H54 (cell line): ENCODE measurements at places on chromosomes 1 and 21.

- DNase-seq: no peak
Observed at GRCh38 chr1:10540277-10541005, 65.7 kb downstream of the PEX14 start.

GRCh38 chr1:2343023-2343935, 48.1 kb downstream of the MORN1 start:
- DNase-seq: no peak

DNA sequence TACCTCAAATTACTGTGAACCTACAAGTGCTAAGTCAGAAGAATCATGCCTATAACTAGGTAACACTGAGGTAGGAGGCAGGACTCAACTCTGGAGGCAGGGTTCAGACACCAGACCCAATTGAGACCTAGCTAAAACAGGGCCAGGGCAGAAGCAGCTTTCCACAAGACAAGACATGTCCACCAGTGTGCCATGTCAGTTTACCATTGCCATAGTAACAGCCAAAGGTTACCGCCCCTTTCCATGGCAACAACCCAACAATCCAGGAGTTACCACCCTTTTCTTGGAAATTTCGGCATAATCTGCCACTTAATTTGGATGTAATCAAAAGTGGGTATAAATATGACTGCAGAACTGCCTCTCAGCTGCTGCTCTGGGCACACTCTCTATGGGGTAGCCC, 432.3 kb downstream of the DPYD start:
- DNase-seq: no peak

DNA sequence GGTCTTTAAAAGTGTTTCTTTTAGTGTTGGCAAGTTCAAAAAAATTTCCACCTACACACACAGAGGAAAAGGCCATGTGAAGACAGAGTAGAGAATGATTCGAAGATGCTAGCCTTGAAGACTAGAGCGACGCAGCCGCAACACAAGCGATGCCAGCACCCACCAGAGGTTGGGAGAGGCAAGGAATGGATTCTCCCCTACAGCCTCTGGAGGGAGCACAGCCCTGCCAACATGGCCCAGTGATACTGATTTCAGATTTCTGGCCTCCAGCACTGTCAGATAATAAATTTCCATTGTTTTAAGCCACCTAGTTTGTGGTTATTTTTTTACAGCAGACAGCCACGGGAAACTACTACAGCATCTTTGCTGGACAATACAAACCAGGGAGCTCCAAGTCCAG, 6.9 kb upstream of the ADAR start:
- no peak for DNase-seq

GRCh38 chr21:41318218-41318617, 1.6 kb downstream of the FAM3B start:
- DNase-seq: no peak

- DNase-seq: peak; percentile 57
Observed at GRCh38 chr21:43600642-43601402, 58.5 kb downstream of the HSF2BP start.

- DNase-seq: no peak
Observed at GRCh38 chr1:48794816-48795215, 18.1 kb upstream of the BEND5 start.

- DNase-seq: no peak
Observed at GRCh38 chr1:17629460-17629859, 90.0 kb downstream of the ARHGEF10L start.

GRCh38 chr21:46361176-46361575, 37.2 kb downstream of the PCNT start:
- DNase-seq: no peak

DNA sequence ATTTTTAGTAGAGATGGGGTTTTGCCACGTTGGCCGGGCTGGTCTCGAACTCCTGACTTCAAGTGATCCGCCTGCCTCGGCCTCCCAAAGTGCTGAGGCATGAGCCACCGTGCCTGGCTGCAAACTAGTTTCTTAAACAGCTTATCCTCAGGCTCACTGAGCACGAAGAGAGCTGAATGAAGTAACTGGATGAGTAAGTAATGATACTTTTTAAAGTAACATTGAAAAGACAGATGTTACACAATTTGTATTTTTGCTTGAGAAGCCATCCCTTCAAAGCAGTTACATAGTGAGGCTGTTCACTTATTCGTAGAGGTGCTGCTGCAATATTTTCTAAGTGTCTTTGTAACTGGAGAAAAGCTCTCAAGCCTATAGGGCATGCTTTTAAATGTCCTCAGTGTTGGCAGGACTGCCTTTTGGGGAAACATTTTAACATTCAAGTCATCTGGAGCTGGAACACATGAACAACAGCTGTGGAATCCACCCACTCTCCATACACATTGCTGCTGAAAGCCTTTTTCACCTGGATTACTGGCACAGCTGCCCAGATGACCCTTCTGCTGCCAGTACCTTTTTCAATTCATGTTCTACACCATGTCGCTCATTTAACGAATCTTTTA, 2.7 kb upstream of the YBX1 start:
- DNase-seq: no peak

DNA sequence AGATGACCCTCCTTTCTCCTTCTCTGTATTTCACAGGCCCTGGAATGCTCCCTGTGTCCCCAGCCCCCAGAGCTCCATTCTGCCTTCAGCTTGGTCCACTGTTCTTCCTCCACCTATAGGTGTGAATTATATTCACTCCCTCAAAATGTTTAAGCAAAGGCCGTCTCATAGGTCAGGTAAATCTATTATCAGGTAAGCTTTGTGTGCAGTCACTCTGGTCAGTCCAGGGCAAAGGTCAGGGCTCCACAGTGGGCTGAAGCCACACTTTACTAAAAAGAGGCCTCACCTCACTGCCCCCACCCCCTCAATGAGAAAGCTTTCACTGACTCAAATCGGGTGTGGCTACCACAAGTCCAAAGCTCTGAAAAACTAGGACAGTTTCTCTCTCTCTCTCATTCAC, 65.9 kb downstream of the DNTTIP2 start:
- no peak for DNase-seq

GRCh38 chr1:201538612-201539551, at the start of gene NAV1:
NAV1 (plus strand) TSS chr1:201539127; CDS start chr1:201622885, 83,758 bp downstream.
- peak; percentile 74 for DNase-seq

GRCh38 chr21:40846587-40847411, at the start of gene DSCAM:
DSCAM (minus strand) TSS chr21:40847158; CDS start chr21:40846661, 497 bp downstream.
- no peak for DNase-seq

GRCh38 chr21:45555251-45555556, 13.0 kb upstream of the SLC19A1 start:
- DNase-seq: no peak

GRCh38 chr1:37999430-38000232, 5.7 kb downstream of the FHL3 start:
- DNase-seq: peak; percentile 56

DNA sequence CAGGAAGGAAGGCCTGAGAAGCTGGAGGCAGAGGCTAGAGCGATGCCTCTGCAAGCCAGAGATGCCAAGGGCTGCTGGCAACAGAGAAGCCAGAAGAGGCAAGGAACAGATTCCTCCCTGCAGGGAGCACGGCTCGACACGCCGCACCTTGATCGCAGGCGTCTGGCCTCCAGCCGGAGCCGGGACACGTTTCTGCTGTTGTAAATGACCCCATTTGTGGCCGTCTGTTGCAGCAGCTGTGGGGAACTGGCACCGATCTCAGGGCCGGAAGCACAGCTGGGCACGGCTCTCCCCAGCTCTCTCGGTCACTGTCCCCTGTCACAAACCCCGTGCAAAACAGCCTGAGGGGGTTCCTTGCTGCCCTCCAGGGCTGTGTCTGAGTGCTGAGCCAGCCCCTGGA, 59.6 kb downstream of the SIK1 start:
- no peak for DNase-seq

DNA sequence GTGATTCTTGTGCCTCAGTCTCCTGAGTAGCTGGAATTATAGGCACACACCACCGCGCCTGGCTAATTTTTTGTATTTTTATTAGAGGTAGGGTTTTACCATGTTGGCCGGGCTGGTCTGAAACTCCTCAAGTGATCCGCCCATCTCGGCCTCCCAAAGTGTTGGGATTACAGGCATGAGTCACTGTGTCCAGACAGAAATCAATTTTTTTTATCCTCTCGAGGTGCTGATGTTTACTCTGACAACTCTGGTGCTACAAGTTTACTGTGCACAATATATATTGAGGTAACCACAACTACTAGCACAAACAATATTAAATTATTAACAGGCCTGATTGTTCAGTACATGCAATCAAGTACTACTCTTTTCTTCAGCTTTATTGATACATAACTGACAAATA, 39.7 kb downstream of the F13B start:
- DNase-seq: no peak

DNA sequence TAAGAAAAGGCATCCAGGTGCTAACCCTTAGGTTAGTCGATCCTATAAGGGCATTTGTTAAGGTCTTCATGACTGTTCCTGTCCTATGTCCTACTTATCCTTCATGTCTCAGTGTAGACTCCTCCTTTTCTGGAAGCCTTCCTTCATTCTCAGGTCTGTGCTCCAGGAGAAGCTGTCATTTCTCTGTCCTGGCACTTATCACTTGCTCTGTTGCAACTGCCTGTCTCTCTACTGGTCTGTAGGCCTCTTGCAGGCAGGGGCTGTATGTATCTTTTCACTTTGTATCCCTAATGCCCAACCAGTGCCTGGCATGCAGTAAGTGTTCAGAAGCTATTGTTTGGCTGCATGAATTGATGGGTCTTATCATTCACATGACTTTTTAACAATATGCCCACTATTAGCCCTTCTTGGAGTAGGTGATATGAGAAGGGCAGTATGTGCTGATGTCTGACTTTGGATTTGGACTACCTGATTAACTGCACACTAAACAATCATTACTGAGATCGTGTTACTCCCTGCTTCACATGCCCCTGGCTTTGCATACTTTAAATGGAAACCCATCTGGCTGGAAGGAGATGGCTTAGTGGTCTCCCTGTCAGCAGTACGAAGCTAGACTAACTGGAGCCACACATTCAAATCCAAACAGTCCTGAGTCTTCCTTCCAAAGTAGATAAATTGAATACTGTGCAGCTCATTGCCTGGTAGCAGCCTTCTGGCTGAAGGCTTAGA, 88.8 kb downstream of the RGL1 start:
- DNase-seq: no peak

GRCh38 chr1:168098534-168099320, 38.0 kb downstream of the GPR161 start:
- DNase-seq: no peak

DNA sequence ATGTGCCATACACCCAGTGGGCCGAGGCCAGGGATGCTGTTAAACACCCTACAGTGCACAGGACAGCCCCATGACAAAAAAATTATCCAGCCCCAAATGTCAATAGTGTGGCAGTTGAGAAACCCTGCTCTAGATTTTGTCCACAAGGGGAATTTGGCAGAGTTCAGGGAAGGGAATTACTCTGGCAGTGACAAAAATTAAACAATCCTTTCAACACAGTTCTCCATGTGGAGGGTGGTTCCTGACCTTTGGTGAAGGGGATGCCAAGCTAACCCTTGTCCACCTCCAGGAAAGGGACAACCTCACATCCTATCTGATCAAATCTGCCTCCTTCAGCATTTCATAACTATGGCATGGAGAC, 28.4 kb upstream of the CD84 start:
- DNase-seq: no peak

DNA sequence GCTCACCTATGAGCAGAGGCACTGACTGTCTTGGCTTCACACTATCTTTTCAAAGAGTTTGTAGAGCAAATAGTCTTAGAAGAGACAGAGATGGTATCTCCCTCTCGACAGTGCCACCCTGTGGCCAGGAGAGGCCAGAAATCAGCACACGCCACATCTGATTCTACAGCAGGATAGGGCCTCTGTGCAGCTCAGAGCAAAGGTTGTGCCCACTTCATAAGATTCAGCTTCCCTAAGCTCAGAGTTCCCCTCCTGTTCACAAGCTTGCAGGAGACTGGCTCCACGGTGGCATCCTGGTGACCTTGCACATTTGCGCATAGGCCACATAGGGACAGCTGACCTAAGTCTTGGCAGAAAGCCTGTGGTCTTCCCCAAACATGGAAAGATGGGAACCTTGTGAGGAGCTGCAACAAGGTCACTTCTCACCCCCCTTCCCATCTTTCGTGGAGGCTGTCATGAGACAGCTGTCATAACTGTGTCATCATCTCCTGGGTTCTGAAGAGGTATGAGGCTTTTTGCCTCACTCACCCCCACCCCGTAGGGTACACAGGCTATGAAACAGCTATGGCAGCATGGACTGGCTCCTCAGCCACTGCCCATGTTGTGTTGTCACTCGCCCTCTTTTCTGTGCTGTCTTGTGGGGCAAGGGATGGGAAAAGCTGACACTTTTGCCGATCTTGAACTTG, 3.0 kb downstream of the ITLN2 start:
- peak; percentile 42 for DNase-seq

DNA sequence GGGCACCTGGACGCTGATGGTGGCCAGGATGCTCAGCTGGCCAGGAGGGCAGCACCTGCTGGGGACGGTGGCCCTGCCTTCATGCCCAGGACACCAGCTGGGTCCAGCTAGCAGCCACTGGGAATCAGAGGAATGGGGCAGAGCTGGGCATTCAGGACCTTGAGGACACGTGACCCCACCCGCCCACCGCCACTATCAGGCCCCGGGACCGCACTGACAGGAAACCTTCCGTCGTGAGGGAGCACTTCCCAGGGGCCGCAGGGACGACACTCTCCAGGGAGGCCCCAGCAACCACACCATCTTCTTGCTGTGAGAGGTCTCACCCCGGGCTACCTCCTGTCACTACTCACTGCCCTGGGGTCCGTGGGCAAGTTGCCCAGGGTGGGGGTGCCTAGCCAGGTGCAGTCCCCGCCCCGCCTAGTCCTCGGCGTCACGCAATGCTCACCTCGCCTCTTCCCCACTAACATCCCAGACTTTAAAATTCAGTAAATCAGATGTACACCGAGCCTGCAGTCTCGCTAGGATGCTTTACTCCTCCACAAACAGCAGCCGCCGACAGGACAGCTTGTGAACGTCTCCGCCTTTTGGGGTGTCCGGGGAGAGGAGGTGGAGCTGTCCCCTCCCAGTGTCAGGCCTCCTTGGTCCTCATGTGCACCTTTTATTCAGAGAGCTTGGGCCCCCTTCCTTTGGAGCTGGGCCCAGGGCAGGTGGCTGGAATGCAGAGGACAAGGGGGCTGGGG, 4.9 kb downstream of the VWA1 start:
- no peak for DNase-seq

GRCh38 chr1:37673920-37674319, 18.4 kb upstream of the CDCA8 start:
- DNase-seq: no peak

DNA sequence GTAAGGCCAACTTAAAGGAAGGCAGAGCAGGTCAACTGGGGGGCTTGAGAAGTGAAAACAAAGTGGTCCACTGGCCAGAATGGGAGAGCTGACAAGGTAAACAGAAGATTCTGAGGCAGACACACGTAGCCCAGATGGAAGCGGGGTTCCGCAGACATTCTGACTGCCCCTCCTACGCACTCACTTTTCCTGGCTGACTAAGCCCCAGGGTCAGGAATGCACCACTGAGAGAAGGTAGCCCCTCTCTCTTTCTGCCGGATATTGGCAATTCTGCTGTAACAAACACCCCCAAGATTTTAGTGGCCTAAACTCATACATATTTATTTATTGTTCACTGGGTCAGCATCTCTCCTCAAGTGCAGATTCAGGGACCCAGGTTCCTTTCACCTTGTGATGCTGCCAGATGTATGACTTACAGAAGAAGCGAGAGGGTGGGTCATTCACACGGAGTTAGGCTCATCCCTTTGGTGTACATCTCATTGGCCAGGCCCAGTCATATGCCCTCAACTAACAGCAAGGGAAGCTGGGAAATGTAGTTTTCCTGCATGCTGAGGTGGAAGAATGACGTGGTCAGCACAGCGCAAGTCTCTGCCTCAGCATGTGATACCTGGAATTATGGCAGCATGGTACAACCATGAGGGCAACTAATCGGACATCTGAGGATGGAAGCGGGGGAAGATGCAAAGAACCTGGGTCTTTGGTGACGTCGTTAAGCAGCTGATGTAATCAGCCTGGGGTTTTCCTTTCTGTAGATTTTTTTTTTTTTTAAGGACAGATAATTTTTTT, 43.4 kb upstream of the MRPS6 start:
- DNase-seq: peak; percentile 66
